ENCODE measurements at places on chromosomes 1 and 21. TPM values are rescaled to one million over a fixed set of nuclear protein-coding genes. Genes with fewer than 3 reads are reported as not detected.
A peak's percentile ranks its signal among the peaks of the same experiment; 100 is the strongest.

DNA sequence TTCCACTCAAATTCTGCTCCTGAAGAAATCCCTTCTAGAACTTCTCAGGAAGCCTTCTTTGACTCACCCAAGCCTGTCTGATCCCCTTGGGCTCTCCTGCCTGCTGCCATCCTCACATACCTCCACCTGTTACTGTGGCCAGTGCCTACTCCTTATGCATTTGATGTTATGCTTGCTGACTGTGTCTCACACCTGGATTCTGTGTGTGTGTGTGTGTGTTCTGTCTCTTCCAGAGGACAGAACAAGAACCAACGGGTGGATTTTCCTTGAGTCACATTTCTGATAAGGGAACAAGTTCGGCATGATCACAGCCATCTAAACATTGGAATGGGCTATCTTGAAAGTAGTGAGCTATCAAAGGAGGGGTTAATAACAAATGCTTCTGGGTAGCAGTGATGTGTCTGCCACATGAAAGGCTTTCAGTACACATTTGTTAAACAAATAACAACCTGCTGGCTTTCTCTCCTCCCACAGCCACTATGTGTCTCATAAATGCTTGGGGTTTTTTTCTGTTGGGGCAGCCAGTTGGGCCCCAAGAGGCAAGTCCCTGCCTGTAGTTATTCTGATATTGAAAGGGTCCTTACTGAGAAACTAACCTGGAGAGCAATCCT lies 8.9 kb upstream of the GPR37L1 start:
- no peak for DNase-seq

- DNase-seq: no peak
Measured at GRCh38 chr1:168822911-168823310, 93.9 kb upstream of the DPT start.

FOXD2 gene
- 4.9 TPM for total RNA-seq

CFAP141 gene
- not detected for total RNA-seq

- DNase-seq: no peak
Measured at GRCh38 chr1:51642739-51643142, 25.8 kb downstream of the OSBPL9 start.

DNA sequence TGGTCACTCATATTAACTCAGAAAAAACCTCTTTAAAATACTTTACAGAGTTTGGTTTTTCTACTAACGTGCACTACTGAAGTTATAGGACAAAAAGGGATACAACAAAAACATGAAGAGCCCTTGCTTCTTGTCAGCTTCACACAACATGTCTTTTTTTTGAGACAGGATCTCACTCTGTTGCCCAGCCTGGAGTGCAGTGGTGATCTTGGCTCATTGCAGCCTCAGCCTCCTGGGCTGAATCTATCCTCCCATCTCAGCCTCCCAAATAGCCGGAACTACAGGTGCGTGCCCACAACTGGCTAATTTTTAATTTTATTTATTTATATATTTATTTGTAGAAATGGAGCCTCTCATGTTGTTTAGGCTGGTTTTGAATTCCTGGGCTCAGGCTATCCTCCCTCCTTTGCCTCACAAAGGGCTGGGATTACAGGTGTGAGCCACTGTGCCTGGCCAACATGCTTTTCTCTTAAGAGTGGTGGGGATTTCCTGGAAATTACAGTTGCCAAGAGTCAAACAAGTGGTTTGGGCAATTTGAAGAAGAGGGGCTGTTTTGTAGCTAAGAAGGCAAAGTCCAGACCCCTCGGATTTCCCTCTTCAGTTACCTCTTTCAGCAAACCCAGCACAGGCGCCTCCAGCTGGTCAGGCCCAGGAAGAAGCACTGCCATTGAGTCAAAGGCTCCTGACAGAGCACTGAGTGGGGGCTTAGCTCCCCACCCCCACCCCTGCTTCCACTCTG lies 6.4 kb upstream of the SMPDL3B start:
- no peak for DNase-seq

DNTTIP2 gene
- total RNA-seq: 47.1 TPM

- DNase-seq: no peak
Measured at GRCh38 chr1:3598051-3598491, 13.2 kb downstream of the MEGF6 start.

DNA sequence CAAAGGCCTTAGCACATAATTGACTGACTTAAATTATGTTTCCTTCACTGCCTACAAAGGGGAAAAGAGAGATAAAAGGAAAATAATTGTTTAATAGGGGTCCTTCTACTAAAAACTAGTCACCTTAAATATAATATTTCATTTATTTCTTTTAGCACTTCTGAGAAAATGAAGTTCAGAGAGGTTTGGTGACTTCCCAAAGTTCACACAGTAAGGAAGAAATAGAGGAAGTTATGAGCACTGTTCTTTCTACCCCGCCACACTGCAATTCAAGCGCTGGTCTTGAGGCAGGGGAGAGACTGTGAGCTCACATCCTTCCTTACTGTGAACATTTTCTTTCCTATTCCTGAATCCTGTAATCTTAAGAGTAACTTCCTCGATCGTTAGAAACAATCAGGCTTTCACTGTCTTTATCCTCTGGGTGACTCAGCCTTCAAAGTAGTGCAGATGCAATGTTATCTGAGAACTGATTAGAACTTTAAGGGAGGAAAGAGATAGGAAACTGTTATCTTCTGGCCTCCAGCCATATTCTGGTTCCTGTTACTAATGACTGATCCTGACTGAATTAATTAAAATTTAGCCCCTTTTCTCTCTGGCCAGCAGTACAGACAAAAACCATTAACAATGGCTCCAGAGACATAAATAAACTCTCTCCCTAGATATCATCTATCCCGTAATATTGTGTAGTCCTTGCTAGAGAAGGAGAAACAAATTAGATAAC lies 6.8 kb downstream of the RGS5 start:
- DNase-seq: no peak

GRCh38 chr1:206739411-206740076 lies 31.0 kb upstream of the IL19 start:
- DNase-seq: no peak

DNA sequence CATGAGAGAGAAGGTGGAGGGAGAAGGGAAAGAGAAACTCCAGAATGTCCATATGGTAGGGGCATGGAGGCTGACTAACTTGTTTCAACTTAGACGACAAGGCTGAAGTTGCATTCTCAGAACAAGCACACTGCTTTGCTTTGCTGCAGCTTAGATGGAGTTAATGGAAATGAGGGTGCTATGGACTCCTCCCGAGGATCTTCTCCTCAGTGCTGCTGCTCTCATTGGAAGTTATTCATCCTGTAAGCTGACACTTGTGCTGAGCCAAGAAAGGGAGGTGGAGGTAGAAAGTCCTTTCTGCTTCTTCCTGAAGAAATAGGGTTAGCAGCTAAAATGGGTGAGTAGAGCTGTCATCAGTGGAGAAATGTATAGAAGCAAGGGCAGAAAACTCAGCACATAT lies 215.3 kb downstream of the SEC16B start:
- no peak for DNase-seq

DNA sequence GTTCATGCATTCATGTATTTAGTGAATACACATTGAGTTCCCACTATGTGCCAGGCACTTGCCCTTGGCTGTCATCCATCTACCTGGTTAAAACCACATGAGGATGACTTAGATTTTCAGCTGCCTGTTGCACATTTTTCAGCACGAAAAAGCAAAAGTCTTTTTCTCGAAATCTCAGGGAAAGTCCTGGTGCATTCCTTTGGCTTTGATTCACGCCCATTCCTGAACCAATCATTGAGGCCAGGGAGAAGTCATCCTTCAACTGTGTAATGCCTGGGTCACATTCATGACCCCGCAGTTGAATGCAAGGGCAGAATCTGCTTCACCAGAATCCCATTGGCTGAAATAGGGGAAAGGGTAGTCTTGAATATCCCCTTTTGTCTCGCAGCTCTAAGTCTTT lies 84.4 kb downstream of the RNF220 start:
- DNase-seq: no peak

DNA sequence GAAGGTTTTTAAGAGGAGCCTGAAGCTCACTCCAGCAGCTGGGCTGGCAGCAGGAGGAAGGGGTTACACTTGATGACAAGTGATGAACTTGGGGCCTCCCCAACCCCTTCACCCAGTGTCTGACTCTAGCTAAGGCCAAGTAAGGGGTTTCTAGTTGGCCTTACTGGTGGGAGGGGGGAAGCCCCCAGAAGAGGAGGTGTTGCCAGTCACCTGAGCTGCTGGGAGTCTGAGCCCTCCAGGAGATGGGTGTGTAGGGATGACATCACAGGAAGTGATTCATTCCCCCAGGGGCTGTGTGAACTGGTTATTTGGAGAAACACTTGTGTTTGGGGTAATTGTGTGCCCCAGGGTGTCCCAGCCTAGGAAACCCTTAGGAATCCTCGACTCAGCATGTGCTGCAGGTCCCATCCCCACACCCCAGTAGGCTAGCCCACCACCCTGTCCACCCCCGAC lies 3.1 kb downstream of the PADI1 start:
- no peak for DNase-seq

TACSTD2 gene
- total RNA-seq: 21.2 TPM

DNA sequence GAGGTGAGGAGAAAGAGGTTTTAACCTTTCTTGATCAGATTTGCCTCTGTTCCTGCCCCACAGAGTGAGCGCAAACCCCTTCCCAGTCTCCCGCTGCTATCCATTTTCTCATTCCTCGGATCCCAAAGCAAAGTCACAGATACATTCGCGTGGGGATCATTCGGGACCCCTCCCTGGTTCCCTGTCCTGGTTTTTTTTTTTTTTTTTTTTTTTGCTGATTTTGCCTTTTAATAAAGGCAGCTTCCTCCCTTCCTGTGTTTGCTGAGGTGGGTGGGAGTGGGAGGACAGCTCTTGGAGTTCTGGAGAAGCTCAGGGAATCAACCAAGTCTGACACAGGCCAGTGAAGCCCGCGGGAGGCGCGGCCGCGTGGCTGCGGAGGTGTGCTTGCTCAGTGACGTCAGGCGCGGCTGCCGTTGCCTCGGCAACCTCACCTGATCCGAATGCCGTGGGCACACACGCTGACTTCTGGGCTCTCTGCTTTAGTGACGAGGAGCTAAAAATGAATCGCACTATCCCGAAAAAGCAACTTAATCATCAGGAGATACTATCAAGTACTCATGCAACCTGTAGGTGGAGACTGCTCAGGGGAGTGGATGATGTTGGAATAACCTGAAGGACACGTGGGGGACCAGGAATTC lies 106.4 kb downstream of the TBX19 start:
- DNase-seq: peak; percentile 77

DNA sequence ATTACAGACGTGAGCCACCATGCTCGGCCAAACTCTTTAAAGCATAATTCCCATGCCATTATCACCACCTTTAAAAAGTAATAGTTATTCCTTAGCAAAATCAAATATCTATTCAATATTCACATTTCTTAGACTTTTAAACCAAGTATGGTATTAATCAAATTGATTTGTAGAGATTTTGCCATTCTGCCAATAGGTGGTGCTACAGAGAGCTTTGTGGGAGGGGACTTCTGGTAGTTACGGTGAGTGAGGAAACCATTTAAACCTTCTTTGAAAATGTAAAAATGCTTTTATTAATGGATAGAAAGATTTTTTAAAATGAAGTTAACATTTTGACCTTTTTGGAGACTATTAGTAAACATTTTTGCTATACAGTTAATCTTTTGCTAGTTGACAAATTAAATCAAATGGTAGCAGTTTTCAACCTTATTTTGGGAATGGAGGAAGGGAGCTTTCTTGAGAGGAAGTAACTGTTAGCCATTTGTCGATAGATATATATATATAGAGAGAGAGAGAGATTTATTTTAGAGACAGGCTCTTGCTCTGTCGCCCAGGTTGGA lies 19.3 kb downstream of the IARS2 start:
- DNase-seq: no peak

GRCh38 chr1:217115404-217116380 lies 392.5 kb upstream of the ESRRG start:
- no peak for DNase-seq

DNA sequence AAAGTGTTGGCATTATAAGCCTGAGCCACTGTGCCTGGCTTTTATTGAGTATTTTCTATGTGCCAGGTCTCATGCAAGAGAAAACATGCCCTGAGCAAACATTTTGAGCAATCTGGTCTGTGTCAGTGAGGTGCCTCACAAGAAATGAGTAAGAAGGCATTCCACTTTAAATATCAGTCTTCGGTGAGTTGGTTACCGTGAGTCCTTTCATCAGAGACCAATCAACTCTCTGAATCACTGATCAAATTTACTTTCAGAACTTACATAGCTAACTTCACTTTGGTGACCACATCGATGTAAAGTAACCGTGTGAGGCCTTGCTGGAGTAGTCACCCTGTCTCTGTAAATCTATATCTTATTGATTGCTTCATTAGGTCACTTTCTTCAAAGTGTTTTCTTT lies 14.3 kb upstream of the DDX59 start:
- DNase-seq: no peak

- DNase-seq: no peak
Measured at GRCh38 chr1:40270152-40270834, 12.3 kb downstream of the ZMPSTE24 start.

DNA sequence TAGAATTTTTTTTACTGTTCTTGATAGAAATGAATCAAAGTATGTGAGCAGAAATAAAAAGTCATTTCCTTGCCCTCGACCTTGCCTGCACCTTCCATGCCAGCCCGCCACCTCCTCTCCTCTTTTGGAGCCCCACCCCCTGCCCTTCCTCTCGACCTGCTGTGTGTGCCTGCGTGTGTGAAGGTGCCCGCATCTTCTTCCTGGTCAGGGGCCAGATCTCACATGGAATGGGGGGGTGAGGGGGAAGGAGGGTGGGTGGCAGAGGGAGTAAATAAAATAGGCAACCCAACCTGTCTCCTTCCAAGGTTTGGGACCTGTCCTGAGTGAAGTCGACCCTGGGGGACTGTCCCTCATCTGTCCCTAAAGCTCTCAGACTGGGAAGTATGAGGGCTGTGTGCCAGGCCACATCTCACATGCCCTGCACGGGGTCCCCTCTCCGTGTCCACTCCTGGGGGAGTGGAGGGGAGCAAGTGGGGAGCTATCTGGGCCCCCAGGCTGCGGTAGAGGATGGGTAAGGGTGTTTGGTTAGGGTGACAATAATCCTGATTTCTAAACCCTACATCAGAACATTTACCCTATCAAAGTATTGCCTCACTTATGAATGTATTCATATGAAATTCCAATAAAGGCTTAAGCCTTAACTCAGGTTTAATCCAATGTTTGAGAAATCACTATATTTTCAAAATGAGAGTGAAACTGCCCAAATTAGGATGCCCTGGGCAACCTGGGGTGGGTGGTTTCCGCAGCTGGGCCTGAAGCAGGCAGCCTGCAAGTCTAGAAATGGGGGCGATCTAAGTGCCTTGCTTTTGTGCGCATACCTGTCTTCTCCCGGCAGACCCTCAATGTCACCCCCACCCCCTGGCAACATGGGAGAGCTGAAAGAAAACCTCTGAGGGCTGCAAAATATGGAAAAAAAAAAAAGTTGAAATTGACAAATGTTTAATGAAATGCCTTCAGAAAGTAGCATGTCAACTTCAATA lies 15.4 kb downstream of the AMPD2 start:
- DNase-seq: no peak

EPHA2 gene
- total RNA-seq: 40.3 TPM

- DNase-seq: no peak
Measured at GRCh38 chr1:30881319-30882181, 27.0 kb downstream of the SDC3 start.

All from type B pancreatic cell (in vitro differentiated cells).